Aorta (tissue), 5 donors: ENCODE measurements at places on chromosomes 7 and 10. TPM values are rescaled to one million over a fixed set of nuclear protein-coding genes. Genes with fewer than 3 reads are reported as not detected.

The ARPC1B gene
- 134 TPM for total RNA-seq

The OR2A42 gene
- 1.3 TPM for total RNA-seq

The BRAT1 gene
- 14.8 TPM for total RNA-seq

The GBX1 gene
- not detected for total RNA-seq

The FGL2 gene
- 208 TPM for total RNA-seq

The ADARB2 gene
- total RNA-seq, result not detected

- no peak for DNase-seq
These were observed 153.7 kb downstream of the PLXNA4 start for GRCh38 chr7:132422502-132423111.

DNA sequence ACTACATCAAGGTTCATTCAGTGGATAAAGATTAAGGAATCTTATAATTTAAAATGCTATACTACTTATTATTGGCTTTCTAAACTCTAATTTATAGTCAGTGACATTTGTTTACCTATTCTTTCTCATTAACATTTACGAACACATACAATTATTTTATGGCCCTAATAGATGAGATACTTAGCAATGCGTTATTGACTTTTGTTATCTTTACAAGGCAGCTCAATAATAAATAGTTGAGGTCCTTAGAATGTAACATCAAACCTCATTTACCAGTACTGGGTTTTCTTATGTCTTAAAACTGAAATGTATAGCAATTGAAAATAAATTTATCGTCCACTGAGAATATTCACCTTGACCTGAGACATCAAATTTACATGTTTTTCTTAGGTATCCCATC lies 89.0 kb downstream of the THSD7A start:
- no peak for DNase-seq

- no peak for DNase-seq
These were observed 192.7 kb upstream of the SVIL start for GRCh38 chr10:29827512-29827911.

- DNase-seq, result no peak
These were observed 104.4 kb upstream of the FGFR2 start for GRCh38 chr10:121702351-121703320.

GRCh38 chr7:84536271-84536870 lies 341.8 kb upstream of the SEMA3A start:
- no peak for DNase-seq
